Urinary bladder (tissue), 4 donors: ENCODE measurements at places on chromosomes 7 and 10.

DNA sequence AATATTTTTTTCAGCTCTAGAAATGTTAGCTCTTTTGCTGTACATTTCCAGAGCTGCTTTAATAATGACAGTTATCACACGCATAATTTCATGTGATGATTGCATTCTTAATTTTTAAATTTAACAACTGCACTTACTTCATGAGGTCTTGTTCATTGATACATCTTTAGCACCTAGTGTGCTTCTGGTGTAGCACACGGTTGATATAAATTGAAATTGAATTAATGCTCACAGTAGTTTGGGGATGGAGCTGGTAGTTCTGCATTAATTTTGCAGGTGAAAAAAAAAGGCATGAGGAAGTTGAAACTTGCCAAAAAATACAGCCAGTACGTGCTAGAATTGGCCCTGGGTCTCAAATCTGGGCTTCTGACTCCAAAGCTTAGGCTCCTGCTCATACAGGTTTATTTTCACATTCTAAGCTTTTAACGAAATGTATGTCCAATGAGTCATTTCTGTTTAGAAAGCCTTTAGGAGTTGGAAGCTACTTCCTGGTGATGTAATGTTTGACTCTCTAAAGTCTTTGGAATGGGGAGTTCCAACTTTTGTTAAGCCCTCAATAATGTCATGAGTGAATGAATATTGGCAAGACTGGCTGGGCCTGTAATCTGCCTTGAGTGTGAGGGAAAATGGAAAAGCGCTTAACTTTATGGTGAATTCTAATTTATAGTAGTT is 62.5 kb downstream of the DAGLB start:
- DNase-seq: peak; percentile 84

DNA sequence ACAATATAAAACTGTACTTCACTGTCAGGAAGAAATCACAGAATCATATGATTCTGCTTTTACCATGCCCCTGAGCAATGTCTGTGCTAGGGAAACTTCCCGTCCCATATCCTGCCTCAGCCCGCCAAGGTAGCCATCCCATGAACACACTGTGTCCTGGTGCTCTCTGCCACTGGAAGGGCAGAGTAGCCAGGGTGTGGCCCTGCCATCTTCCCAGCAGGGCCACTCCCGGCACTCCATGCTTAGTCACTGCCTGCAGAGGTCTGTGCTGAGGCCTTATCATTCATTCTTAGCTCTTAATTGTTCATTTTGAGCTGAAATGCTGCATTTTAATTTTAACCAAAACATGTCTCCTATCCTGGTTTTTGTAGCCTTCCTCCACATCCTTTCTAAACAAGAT is 31.8 kb downstream of the AP3M1 start:
- DNase-seq: no peak

DNA sequence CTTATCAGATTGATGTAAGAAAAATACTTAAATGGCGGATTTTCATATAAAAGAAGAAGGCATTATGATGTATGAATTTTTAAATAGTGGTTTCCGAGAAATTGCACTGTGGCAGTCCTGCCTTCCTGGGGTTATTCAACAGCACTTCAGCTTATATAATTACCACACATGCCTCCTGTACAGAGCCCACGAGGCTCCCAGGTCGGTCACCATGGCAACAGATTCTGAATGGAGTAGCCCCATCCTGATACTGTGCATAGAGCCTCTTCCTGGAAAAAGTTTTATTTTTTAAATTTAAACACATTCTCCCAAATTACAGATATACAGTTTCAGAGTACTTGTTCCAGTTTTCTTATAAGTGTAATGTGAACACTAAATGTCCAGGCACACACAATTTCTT is 15.9 kb upstream of the ASB4 start:
- DNase-seq: no peak

GRCh38 chr7:116953372-116953905 is at the start of gene ST7:
Gene ST7 (plus strand): TSS chr7:116953501. CDS start chr7:116953541, 40 bp downstream.
- peak; percentile 53 for DNase-seq
